Hippocampal formation (tissue), 2 donors: ENCODE measurements at places on chromosomes 11 and 22.

- DNase-seq = no peak
These were observed 55.7 kb upstream of the SHANK2 start for GRCh38 chr11:71307811-71308645.

- no peak for DNase-seq
These were observed 1655.2 kb downstream of the LRRC4C start for GRCh38 chr11:39804271-39804670.

DNA sequence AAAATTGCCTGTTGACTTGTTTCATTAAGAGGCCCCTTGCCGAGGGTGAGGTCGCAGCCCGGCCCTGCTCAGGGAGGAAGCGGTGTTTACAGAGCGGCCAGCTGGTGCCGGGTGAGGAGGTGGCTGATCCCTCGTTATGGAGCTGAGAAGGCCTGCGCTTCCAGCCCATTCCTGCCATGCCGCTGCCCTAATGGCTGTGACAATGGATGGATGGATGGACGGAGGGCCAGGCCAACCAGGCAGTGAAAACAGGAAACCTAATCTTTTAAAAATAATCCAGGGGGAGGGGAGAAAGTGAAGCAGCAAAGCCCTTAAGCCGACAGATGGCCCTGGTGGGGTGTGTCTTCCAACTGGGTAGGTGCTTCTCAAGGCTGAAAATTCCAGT lies 38.5 kb downstream of the BCR start:
- no peak for DNase-seq

DNA sequence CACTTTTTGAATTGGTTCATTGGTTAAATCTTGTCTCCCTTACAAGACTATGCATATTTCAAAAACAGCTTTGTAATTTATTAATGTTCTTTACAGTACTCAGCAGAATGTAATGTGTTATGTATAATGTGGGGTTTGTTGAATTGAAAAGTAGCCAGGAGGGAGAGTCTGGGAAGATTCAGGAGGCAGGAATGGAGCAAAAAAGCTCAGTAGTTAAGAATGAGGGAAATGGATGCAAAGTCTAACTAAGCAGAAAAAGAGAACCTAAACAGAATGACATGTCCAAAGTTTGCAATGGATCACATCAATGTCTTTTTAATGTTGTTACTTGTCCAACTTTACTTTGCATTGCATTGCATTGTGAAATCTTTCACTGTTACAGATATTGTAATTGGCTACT lies 86.5 kb upstream of the CARD18 start:
- no peak for DNase-seq

DNA sequence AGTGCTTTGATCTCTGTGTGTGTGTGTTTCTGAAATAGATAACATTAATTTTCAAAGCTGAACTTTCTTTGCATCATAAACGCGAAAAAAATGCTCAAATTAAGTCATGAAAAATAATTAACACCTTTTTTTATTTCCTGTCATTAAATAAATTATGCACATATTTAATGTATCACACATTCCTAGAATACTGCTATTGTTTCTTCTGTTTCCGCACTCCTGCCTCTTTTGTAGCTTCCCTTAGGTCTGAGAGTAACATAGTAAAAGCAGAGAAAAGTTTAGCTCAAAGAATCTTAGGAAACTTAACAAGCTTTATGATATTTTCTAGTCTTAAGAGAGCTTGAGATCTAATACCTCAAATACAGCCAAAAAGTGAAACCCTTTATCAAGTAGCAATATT lies 504.2 kb downstream of the JRKL start:
- DNase-seq = no peak

GRCh38 chr11:113724778-113725177 lies 18.7 kb upstream of the TMPRSS5 start:
- no peak for DNase-seq

DNA sequence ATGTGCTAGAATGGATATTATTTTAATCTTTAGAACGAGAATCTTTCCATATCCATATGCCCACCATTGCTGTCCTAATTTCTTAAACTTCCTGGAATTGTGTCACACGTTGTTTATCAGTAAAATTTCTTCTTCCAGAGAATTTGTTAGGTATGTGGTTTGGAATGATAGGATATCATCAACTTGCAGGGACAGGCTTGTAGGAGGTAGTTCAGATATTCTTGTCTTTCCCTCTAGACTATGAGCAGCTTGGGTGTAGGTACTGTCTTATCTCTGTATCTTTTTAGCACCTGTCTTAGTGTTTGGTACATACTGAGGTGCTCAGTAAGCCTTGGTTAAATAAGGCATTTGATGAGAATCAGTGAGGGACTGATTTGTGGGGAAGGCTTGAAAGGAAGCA lies 3.4 kb downstream of the CTNND1 start:
- DNase-seq = no peak

GRCh38 chr11:2214527-2215229 lies 43.1 kb upstream of the TH start:
- DNase-seq = no peak

GRCh38 chr11:123260511-123261211 lies 65.6 kb upstream of the CLMP start:
- DNase-seq = no peak

- no peak for DNase-seq
These were observed 165.1 kb downstream of the DBX1 start for GRCh38 chr11:19995145-19995544.

DNA sequence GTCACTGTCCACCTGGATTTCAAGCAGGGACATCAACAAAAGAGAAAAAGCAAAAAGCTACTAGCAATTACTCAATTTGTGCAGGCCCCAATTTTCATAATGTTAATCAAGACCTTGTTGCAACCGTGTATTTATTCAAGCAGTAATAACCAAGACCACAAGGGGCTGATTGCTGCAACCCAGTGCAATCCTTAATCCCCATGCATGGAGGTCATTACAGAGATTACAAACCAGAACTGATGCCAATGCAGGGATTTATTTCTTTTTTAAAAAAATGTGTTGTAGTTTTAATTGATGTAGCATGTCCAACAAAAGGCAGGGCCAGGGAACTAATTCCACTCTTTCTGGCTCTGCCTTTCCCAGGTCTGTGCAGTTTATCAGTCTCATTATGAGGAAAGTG lies 18.4 kb downstream of the TECTA start:
- DNase-seq = no peak

DNA sequence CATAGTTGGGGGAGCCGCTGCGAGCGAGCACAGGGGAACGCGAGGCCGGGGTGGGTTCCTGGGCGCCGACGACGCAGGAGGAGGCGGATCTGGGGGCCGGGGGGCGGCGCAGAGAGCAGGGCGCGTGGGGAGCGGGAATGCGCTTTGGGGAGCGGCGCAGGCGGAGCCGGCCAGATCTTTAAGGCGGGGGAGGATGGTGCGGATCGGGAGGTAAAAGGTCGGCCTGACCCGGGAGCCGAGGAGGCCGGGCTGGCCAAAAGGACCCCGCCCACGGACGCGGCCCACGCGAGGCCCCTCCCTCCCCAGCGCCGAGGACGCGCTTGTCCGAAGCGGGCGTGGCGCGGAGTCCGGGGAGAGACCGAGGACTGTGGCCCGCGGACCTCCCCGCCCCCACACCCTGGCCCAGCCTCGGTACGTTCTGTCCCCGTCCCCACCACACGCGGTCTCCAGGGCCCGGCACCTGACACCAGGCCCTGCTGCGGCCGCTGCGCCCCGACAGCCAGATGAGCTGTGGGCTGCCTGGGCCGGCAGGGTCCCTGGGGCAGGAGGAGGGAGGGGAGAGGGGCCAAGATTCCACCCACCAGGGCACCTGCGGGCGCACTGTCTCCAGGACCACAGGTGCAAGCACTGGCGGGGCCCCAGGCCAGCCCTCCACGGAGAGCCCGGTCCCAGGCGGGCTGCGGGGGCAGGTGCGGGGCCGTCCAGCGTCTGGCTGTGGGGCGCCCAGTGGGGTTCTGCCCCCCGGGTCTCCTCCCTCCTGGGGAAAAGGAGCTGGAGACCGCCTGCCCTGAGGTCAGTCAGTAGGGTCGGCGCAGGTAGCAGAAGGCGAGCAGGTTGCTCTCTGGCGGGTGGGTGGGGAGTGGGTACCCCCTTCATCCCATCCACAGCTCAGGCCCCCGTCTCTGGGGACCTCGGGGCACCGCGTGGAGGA lies 10.9 kb downstream of the PIM3 start:
- no peak for DNase-seq

DNA sequence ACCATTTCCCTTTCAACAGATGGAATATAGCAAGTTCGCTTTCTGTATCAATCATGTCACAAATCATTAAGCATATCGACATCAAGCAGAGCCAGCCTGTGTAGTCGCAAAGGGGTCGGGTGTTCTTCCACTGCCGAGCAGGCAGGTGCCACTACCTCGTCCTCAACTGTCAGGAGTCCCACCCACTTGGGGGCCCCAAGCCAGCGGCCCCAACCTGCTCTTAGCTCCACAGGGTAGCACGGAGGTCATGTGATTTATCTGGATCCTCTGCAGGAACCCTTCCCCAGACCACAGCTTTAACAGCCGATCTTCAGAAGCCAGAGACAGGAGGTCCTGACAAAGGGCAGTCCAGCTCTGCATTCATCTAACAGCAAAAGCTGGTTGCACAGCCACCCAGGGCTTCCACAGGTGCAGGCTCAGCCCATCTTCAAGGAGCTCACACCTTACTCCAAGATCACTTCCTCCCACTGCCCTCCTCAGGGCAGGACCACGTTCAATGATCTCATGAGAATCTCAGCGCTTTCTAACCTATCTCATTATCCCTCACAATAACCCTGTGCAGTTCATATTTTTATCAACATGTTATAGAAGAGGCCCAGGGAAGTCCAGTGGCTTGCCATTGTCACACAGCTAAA lies 110.2 kb downstream of the TRIM29 start:
- DNase-seq = no peak

DNA sequence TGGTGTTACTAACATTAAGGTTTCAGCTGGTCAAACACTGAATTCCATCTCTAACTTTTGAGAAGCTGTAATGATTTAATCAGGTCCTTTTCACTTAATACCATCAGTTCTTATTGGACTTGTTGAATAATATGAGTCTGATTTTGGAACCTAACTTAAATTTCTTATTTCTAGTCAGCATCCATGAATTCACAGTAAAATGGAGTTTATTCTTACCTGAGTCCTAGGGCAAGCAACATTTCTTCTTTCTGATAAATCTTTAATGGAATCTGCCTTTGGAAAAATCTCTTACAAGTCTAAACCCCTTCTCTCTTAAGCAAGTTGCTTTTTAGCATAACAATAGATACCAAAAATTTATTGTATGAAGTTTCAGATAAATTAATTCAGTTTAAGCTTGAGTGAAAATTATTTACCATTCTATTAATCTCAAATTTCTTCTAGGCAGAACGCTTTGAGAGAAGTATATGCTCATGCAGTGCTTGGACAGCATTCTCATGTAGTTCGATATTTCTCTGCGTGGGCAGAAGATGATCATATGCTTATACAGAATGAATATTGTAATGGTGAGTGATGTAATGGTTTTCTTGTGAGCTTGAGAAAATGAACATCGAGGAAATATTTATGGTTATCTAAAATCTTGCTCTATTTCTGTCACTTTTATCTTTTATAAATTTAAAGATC lies 3.4 kb downstream of the WEE1 start:
- DNase-seq = no peak

- DNase-seq = no peak
These were observed 16.0 kb downstream of the PLCB3 start for GRCh38 chr11:64267207-64267945.

- DNase-seq = no peak
These were observed 22.9 kb downstream of the RAB39A start for GRCh38 chr11:107951155-107951554.

DNA sequence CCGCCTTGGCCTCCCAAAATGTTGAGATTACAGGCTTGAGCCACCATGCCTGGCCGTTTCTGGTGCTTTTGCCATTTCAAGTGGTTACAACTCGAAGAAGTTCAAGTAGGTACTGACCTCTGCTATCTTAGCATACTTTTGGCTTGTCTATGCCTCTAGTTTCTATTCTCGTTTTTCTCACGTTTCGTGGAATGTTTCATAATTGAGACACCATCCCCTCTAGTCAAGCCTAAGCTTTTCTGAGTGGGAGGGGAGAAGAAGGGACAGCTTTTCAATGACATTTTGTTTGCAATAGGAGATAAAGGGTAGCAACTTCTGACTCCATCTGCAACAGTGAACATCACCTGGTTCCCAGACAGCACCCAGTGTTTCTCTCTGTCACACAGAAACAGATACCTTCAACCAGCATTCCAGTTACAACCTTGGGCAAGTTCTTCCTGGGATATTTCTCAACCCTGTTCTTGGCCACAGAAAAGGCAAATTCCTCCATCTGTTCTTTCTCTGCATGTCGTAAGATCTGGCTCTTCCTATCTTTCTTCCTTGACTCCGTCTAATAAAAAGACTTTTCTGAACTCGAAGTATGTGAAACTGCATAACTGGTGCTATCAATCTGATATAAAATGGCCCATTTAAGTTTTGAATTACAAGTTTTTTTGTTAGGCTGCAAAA lies 25.5 kb downstream of the DDI1 start:
- no peak for DNase-seq

DNA sequence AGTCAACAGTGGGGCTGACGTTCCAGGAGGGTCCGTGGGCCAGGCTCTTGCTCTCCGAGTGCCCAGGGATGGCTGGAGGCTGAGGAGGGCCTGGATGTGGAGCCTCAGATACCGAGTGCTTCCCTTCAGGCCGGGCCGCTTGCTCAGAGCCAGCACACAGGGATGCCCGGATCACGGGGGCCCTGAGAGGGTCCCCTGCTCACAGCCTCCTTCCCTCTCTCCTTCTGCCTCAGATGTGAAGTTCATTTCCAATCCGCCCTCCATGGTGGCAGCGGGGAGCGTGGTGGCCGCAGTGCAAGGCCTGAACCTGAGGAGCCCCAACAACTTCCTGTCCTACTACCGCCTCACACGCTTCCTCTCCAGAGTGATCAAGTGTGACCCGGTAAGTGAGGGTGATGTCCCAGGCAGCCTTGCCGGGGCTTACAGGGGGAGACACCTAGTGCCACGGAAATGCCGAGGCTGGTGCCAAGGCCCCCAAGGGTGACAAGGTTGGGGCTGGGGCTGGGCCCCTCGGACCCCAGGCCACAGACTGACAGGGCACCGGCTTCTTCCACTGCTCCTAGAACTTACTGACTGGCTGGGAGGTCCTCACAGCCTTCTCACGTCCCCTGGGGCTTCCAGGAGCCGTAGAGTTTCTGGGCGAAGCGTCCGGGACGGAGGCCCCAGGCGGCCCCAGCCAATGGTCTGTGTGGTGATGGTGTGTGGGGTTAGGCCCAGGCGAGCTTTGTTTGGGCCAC lies 7.0 kb downstream of the CCND1 start:
- no peak for DNase-seq
